H7 (cell line): ENCODE measurements at places on chromosomes 13 and 19. TPM values are rescaled to one million over a fixed set of nuclear protein-coding genes. Genes with fewer than 3 reads are reported as not detected.

TLE6 gene
- total RNA-seq = 10.4 and 14.2 TPM in 2 replicates

KLK2 gene
- total RNA-seq = not detected in 2 replicates

ELSPBP1 gene
- not detected in 2 replicates for total RNA-seq

FAM216B gene
- not detected in 2 replicates for total RNA-seq

PTH2 gene
- total RNA-seq = not detected in 2 replicates

CLDN10 gene
- 17.8 and 21.9 TPM in 2 replicates for total RNA-seq

TNNI3 gene
- total RNA-seq = 6.5 and 11.6 TPM in 2 replicates

FPR1 gene
- total RNA-seq = not detected in 2 replicates

SPIB gene
- 0.81 and 8.8 TPM in 2 replicates for total RNA-seq
